Thoracic aorta (tissue), 2 donors: ENCODE measurements at places on chromosomes 1 and 21. TPM values are rescaled to one million over a fixed set of nuclear protein-coding genes. Genes with fewer than 3 reads are reported as not detected.

DNA sequence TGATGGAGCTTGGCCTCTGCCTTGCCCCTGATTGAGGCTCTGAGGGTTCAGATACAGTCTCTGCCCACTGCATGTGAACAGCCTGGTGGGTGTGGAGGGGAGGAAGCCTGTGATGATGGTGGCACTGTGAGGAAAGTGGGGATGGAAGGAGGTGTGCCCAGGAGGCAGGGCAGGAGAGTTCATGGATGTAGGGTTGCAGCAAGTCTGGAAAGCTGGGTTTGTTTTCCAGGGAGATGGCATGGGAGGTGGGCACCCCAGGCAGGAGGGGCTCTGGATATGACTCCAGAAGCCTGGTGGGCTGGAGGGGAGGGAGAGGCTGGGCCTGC lies 63.2 kb downstream of the ADARB1 start:
- no peak overlapping the region for H3K4me3 ChIP-seq
- DNase-seq, result no peak
- peaks cover 10% of the 10 kb centered on the region for H3K36me3 ChIP-seq
- H3K27ac ChIP-seq, result no peak overlapping the region

GRCh38 chr1:157279802-157280140 lies 141.6 kb upstream of the ETV3 start:
- no peak overlapping the region for H3K4me3 ChIP-seq
- H3K27me3 ChIP-seq, result no peaks in the 10 kb centered on the region

- H3K27ac ChIP-seq, result peak overlapping the region; percentile 13
- H3K27me3 ChIP-seq, result no peaks in the 10 kb centered on the region
- peak overlapping the region; percentile 56 for H3K4me3 ChIP-seq
- H3K4me1 ChIP-seq, result peaks cover 16% of the 10 kb centered on the region
Measured at GRCh38 chr1:97901017-97901658, 19.7 kb downstream of the DPYD start.

GRCh38 chr1:31987135-31987619 lies 26.5 kb upstream of the KHDRBS1 start:
- DNase-seq, result no peak
- H3K4me3 ChIP-seq, result no peak overlapping the region
- H3K36me3 ChIP-seq, result no peaks in the 10 kb centered on the region
- no peak overlapping the region for H3K27ac ChIP-seq
- peaks cover 24% of the 10 kb centered on the region for H3K4me1 ChIP-seq

GRCh38 chr1:179251675-179252074 lies 22.2 kb upstream of the ABL2 start:
- H3K4me3 ChIP-seq, result no peak overlapping the region
- H3K27ac ChIP-seq, result no peak overlapping the region
- no peaks in the 10 kb centered on the region for H3K36me3 ChIP-seq
- no peaks in the 10 kb centered on the region for H3K27me3 ChIP-seq

GRCh38 chr1:162128693-162129356 lies 59.3 kb downstream of the NOS1AP start:
- H3K27me3 ChIP-seq, result no peaks in the 10 kb centered on the region
- no peak for DNase-seq
- H3K4me3 ChIP-seq, result no peak overlapping the region
- no peaks in the 10 kb centered on the region for H3K36me3 ChIP-seq
- H3K27ac ChIP-seq, result no peak overlapping the region
- peaks cover 18% of the 10 kb centered on the region for H3K4me1 ChIP-seq

DNA sequence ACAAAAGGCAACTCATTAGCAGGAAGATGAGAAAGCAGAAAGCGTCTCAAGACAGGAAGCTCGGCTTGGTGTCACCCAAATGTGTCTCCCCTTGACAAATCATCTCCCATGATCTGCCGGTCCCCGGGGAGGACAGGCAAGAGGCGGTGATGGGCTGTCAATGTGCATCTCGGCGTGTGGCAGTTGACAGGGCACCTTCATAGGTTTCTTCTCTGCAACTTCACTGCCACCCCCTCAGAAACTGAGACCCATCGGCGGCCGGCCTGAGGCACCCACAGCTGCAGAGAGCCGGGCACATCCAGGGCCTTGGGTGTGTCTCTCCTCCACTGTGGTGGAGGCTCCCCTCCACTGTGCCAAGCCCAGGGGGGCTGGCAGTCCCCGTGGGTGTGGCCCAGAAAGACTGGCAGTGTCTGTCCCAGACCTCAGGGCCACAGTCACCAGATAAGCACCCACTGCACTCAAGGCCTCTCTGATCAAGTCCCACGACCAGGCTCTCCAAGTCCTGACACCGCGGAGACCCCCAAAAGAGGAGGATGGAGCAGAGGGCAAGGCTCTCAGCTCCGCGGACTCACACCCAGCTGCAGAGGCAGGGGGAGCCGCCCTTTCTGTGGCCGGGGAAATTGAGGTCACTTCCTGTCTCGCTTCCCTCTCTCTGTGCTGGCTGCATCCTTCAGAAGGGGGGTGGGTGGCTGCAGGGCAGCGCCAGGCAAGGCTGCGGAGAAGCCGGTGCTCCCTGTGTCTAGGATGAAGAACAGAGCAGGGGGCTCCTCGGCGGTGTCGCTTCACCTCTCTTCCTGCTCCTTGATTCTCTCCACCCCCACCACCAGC lies 39.6 kb upstream of the LBR start:
- H3K27me3 ChIP-seq, result no peaks in the 10 kb centered on the region
- no peaks in the 10 kb centered on the region for H3K36me3 ChIP-seq
- peak overlapping the region; percentile 62 for H3K4me3 ChIP-seq

DNA sequence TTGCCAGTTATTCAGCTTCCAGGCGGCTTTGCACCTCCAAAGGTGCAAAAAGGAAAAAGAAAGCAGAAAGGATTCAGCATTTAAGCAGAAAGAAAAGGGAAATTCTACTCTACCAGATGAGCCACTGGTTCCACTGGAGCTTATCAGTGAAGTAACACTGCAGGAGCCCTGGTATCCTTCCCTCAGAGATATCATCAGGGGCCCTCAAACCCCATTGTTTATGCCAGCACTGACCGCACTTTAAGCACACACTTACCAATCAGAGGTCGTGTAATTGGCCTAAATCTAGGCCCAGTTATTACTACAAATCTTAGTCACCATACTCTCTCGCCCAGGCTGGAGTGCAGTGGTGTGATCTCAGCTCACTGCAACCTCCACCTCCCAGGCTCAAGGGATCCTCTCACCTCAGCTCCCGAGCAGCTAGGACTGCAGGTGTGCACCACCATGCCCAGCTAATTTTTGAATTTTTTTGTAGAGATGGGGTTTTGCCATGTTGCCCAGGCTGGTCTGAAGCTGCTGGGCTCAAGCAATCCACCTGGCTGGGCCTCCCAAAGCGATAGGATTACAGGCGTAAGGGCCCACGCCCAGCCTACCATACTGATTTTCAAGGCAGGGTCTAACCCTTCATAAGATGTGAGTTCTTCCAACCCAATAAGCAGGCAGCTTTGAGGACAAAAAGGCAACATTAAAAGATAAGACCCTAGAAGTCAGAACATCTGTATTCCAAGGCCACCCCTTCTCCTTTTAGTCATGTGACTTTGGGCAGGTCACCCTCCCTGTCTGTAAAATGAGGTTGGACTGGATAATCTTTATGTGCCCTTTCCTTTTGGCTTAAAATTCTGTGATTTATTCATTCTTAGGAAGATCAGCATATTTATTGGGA lies 125.3 kb downstream of the SYT2 start:
- H3K27me3 ChIP-seq, result no peaks in the 10 kb centered on the region
- peaks cover 43% of the 10 kb centered on the region for H3K36me3 ChIP-seq
- peak overlapping the region; percentile 94 for H3K27ac ChIP-seq
- DNase-seq, result no peak

DNA sequence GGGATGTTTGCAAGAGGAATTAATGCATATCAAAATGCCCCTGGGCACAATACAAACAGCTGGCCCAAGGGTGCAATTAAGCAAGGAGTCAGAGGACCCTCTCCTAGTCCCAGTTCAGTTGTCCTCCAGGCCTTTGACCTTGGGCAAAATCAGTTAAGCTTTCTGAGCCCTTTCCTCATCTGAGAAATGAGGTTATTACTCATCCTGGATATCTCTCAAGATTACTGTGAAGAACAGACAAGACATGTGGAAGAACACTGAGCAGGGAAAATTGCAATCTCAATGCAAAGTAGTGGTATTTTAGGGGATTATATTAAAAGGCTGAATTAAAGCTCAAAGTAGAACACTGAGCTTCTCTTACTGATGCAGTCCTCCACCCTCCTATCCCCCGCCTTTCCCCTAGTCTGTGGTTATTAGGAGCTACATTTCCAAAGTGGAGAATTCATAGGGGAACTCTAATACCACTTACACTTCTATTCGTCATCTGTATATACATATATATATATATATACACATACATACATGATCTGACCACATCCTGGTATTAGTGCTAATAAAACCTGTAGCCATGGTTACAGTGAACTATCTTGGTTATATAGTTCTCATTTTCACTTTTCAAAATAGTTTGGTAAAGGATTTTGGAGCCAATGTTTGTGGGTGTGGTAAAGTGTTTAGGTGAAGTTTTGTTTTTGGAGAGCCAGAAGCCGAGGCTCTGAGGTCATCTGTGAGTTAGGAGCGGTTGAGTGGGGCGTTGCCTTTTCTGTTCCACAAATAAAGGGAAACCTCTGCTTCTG lies 18.1 kb downstream of the KIAA0040 start:
- no peaks in the 10 kb centered on the region for H3K27me3 ChIP-seq
- no peaks in the 10 kb centered on the region for H3K4me1 ChIP-seq
- no peak overlapping the region for H3K27ac ChIP-seq
- no peak overlapping the region for H3K4me3 ChIP-seq

Gene FCER1G
- total RNA-seq, result 82.9 TPM

GRCh38 chr1:201110616-201111015 lies 1.6 kb downstream of the CACNA1S start:
- no peak for DNase-seq
- H3K27ac ChIP-seq, result no peak overlapping the region

DNA sequence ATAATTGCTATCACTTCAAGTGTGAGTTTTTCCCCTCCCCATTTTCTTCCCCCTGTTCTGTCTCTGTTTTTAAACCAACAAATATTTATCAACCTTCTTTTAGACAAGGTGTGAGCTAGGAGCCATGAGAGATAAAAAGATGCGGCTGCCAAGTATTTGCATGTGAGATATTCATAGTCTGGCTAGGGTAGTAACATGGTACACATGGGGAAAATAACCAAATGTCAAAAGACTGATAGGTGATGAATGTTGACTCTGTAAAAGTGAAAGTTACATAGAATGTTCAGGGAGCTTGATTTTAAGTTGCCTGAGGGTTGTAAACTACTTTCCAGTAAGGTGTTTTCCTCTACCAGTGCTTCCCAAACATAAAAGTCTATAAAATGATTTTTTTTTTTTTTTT lies 25.4 kb upstream of the SRP9 start:
- no peak overlapping the region for H3K27ac ChIP-seq
- H3K4me1 ChIP-seq, result no peaks in the 10 kb centered on the region
- H3K4me3 ChIP-seq, result no peak overlapping the region
- no peaks in the 10 kb centered on the region for H3K27me3 ChIP-seq
- H3K36me3 ChIP-seq, result no peaks in the 10 kb centered on the region

Gene PRXL2B
- 8.3 TPM for total RNA-seq

Gene KIAA1614
- total RNA-seq, result 9.8 TPM

Gene UBE2U
- total RNA-seq, result not detected
